NCI-H748 treated with DMSO at 0.1 percent for 48 hours (cell line): ENCODE measurements at places on chromosomes 3 and 15.

DNA sequence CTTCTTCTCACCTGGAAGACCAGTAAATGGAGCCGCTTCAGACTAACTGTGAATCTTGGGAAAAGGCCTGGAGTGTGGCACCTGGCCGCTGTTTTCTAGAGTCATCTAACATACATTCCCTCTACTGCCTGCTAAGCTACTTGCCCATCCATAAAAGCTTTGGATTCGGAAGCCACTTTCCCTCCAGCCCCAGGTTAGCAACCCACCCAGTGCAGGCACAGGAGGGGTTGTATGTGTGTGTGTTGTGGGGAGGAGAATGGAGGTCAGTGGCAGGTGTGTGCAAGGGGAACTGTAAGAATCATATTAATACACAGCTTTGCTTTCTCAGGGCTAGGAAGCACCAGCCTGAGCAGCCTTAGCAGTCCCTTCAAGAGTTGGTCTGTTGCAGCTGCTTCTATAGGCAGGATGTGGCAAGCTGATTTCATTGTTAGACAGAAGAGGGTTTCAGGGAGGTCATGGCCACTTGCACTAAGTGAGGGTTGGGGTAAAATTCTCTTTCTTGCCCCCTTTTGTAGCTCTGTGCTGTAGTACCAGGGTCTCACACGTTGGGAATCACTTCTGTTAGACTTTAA lies 8.9 kb downstream of the NSUN3 start:
- DNase-seq, result no peak

DNA sequence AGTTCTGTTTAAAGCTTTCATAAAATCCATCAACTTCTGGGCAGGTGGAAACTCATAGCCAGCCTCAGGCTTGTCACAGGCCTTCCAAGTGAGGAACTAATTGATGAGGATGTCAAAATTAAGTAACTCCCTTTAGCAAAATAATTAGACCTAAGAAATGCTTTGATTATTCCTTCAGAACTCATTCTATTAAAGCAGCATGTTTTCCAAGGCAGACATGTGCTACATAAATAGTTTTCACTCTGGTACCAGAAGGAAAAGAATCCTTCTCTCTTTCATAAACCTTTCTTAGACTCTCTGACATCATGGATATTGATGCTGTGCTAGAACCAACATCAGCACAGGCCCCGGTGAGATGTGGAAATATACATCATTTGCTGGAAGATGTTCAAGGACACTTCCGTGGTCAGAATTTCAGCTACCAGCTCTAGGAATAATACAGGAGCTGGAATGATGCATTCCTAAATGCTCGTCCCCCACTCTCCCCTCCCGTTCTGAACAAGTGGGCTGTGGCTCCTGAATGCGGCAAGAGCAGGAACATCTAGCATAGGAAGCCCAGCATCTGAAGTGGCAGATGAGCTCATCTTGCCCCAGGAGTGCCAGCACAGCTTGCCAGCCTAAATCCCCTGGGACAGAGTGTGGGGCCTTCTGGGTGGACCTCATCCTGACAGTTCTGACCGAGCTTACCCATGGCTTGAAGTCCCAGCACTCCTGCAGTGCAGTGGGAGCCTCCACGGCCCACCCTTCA lies 82.4 kb downstream of the WWTR1 start:
- DNase-seq, result no peak

GRCh38 chr15:59294574-59295260 lies 78.0 kb downstream of the MYO1E start:
- no peak for DNase-seq

- no peak for DNase-seq
These were observed 275.9 kb upstream of the NR2F2 start for GRCh38 chr15:96054621-96055020.

DNA sequence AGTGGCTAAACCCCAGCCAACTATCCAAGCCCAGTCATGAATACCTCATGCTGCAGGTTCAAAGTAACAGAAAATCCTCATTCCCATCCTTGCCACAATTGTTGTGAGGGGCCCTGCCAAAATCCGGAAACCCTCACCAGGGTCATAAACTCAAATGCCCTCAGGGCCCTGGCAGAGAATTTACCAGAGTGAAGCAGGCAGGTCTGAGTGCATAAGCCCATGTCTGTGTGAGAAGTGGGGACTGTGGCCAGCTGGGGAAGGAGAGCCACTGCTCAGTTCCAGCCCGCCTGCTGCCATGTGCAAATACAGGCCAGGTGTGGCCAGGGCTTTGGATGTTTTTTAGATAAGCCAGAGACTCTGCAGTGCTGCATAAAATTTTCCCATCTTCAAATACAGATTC lies 7.0 kb downstream of the CEP152 start:
- no peak for DNase-seq

GRCh38 chr15:55775316-55775715 lies 32.4 kb upstream of the PRTG start:
- DNase-seq, result no peak

GRCh38 chr3:10311710-10312109 lies 9.2 kb downstream of the SEC13 start:
- no peak for DNase-seq

GRCh38 chr3:9732740-9733115 lies 1.2 kb downstream of the BRPF1 start:
- no peak for DNase-seq
